Activated naive CD4-positive, alpha-beta T cell treated with anti-CD3 and anti-CD28 coated beads, Interleukin-2, amount 10 ng/mL, durations not matched to agents 7 days and 5 days (primary cell): ENCODE measurements at places on chromosomes 12 and 14.

DNA sequence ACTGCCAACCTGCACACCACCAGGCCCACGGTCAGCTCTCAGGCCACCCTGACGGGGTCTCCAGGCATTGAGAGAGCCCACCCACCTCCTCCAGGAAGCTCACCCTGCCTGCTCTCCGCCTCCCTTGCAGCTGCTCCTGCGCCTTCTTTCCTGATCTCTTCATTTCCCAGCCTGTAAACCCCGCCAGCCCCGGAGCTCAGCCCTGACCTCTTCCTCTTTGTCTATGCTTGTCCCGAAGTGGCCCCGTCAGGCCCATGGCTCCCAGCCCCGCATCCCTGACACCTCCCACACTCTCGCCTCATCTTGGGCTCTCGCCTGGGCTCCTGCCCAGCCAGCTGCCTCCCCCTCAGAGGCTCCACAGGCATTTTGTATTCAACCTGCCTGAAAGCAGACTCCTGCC is 139.3 kb downstream of the CALM1 start:
- H3K27ac ChIP-seq, result no peak overlapping the region
- no peak for DNase-seq

- DNase-seq, result no peak
- H3K4me1 ChIP-seq, result peaks cover 7% of the 10 kb centered on the region
- no peak overlapping the region for H3K4me3 ChIP-seq
- no peak overlapping the region for H3K27ac ChIP-seq
- H3K36me3 ChIP-seq, result peaks cover 23% of the 10 kb centered on the region
These were observed 39.5 kb downstream of the PPHLN1 start for GRCh38 chr12:42365486-42365885.

- no peak overlapping the region for H3K4me3 ChIP-seq
- no peaks in the 10 kb centered on the region for H3K36me3 ChIP-seq
- no peak overlapping the region for H3K27ac ChIP-seq
- H3K27me3 ChIP-seq, result no peaks in the 10 kb centered on the region
- H3K4me1 ChIP-seq, result no peaks in the 10 kb centered on the region
These were observed 617.3 kb downstream of the RPL10L start for GRCh38 chr14:46034305-46034704.

DNA sequence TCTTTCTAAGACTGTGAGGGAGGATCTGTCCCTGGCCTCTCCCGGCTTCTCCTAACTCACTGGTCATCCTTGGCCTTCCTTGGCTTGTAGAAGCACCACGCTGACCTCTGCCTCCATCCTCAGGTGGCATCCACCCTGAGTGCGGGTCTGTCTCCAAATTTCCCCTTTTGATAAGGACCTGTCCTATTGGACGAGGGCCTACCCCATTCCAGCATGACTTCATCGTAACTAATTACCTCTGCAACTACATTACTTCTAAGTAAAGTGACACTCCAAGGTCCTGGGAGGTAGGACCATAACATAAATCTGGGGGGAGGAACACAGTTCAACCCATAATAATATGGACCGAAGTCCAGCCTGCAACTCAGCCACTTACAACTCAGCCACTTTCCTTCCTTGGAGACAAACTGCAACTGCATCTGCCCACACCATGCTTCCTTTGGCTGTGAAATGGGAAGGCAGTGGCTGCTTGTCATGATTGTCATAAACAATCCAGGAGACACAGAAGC is 229.6 kb upstream of the DIO3 start:
- DNase-seq, result no peak
- H3K4me3 ChIP-seq, result no peak overlapping the region
- no peak overlapping the region for H3K27ac ChIP-seq
- peaks cover 3% of the 10 kb centered on the region for H3K27me3 ChIP-seq

DNA sequence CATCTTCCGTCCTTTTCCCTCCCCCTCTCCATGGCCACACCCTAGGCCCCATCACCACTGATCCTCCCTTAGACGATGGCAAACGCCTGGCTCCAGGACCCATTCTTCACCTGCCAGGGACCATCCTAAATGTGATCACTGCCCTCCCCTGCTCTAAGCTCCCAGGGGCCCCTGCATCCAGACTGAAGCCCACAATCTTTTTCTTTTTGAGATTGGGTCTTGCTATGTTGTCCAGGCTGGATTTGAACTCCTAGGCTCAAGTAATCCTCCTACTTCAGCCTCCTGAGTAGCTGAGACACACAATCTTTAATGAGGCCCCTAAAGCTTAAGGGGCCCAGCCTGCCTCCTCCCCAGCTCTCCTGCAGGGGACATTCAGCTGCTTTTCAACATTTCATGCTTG is 15.3 kb downstream of the RBM19 start:
- DNase-seq, result no peak
- H3K27ac ChIP-seq, result no peak overlapping the region
- H3K36me3 ChIP-seq, result peaks cover 26% of the 10 kb centered on the region
- no peaks in the 10 kb centered on the region for H3K27me3 ChIP-seq
- H3K4me1 ChIP-seq, result no peaks in the 10 kb centered on the region
